NCI-H345 (cell line): ENCODE measurements at places on chromosomes 11 and 22.

DNA sequence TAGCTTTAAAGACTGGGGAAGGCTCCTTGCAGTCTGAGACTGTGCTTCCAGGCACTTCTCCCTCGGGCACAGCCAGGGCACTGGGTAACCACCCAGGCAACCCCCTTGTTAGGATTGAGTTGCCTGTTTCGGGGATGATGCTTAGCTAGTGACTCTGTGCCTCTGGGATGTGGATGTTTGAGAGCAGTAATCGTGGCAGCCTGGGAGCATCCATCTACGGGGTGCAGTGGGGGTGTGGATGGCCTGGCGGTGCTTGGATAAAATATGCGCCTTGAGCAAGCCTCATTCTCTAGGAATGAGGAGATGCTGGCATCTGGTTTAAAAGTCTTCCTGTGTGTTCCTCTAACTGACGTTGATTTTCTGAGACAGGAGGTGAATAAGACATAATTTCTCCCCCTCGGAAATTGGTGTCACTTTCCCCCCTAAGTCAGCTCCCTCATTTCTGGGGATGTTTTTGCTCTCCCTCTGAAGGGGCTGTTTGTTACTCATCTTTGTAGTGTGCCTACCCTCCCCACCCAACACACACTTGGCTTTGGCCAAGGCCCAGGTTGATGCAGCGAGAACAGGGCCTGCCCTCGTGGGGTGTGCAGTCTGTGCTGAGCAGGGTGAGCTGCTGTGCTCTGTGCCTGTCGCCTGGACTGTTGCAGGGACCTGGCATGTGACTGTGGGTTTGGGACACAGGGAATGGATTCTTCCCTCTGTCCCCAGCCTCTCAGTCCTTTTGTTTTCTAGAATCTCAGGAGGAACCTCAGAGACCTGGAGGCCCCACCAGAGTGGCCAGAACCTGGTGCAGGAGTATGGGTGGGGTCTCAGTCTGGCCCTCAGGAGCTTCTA, 2.0 kb downstream of the GNAZ start:
- no peak for DNase-seq

GRCh38 chr11:65219930-65220213, 38.1 kb downstream of the CAPN1 start:
- DNase-seq: no peak

GRCh38 chr11:106233191-106233590, 155.7 kb downstream of the AASDHPPT start:
- DNase-seq: no peak

GRCh38 chr11:76424379-76424778, 20.4 kb upstream of the EMSY start:
- no peak for DNase-seq

GRCh38 chr11:102361086-102362031, 14.3 kb downstream of the BIRC2 start:
- DNase-seq: no peak

DNA sequence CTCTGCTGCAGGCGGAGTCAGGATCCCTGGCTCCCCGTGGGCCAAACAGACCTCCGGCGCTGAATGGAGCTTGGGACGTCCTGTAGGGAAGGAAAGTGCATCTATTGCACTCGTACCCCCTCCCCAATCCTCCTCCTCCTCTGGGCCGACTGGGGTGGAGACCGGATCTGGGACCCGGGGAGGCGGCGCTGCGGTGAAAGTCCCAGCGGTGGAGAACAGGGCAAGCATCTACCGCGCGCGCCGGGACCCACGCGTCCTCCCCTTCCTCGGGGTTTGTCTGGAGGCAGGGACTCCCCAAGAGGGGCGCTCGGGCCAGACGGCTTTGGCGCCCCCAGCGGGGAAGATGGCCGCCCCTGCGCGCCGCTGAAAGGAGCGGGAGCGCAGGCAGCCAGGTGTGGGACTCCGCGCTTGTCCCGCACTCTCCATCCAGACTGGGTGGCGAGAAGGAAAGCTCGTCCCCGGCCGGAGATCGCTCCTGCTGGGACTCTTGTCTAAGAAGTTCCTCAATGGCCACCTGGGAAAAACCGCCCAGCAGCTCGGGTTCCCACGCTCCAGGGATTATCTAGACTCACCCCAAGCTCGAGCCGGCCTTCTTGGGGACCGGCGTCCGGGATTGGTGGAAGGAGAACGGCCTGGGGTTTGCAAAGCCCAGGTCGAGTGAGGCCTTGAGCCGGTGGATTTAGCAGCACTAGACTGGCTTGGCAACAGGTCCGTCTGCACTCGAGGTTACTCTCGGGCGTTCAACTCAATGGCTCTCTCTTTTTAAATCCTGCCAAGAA, 718 bp downstream of the FADS2 start:
- peak; percentile 53 for DNase-seq

GRCh38 chr11:61026121-61027031, 54.9 kb downstream of the CD6 start:
- DNase-seq: no peak

GRCh38 chr11:76271068-76271467, 64.8 kb upstream of the WNT11 start:
- DNase-seq: no peak

GRCh38 chr11:63917692-63918506, 935 bp upstream of the RCOR2 start:
- DNase-seq: peak; percentile 86
